Hepatic stellate cell (primary cell): ENCODE measurements at places on chromosomes 6 and 20.
A peak's percentile ranks its signal among the peaks of the same experiment; 100 is the strongest.

- DNase-seq = no peak
These were observed 5.4 kb downstream of the GLP1R start for GRCh38 chr6:39053854-39054576.

DNA sequence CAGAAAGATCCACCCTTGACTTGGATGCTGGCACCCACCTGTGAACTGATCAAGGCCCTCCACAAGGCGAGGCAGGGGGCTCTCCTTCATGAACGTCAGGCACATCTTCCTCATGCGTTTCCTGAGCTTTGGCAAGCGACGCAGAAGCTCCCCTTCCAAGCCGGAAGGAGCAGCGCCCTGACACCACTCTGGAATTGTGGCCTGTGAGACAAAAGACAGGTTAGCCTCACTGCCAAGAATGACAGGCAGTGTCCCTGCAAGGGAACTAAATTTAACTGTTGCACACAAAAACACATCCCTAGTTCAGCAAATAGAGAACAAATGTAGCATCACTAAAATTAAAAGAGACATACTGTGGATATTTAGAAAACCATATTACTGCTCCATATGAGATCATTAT lies 42.0 kb upstream of the LYRM2 start:
- no peak for DNase-seq

- DNase-seq = no peak
These were observed 25.1 kb upstream of the CCR6 start for GRCh38 chr6:167097770-167098169.

DNA sequence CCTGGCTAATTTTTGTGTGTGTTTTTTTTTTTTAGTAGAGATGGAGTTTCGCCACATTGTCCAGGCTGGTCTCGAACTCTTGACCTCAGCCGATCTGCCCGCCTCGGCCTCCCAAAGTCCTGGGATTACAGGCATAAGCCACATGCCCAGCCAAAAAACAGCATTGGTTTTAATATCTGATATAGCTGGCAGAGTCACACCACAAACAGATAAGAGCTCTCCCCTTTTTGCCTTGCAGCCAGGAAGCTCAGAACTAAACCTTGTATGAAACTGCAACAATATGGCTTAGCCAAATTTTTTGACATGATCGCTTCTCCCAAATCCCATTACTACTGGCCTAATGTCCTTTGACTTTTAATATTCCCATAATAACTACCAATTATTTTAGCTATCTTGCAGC lies 4.9 kb downstream of the ACOT8 start:
- DNase-seq = no peak

DNA sequence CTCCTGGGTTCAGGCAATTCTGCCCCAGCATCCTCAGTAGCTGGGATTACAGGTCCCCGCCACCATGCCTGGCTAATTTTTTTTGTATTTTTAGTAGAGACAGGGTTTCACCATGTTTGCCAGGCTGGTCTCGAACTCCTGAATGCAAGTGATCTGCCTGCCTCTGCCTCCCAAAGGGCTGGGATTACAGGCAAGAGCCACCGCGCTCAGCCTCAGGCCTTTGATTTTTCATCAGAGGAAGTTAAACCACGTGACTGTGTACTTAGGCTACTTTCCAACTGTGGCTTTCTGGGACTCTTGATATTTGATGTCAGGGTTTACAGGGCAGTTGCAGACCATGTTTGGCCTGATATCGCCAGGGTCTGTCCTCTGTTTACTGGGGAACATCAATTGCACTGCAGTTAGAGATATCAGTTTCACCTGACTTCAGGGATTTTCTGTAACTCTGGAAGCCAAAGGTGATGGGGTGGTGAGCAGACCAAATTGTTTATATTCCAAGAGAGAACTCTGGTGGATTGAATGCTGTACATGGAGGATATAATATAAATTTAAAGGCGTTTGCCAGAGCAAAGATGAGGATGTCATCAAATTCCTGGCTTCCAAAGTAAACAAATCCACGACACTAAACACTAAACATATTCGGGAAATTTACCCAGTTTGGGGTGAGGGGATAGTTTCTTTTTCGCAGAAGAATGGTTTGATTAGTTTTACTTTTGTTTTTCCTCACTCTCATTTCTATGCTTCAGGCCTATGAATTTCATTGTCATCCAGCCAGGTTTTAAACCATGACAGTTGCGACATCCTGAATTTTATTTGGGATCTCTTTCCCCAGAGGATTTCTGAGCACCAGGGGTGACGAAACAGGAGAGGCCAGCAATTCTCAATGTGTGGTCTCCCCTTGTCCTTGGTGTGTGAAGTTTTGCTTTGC lies 4.2 kb downstream of the PSMF1 start:
- DNase-seq = peak; percentile 15

DNA sequence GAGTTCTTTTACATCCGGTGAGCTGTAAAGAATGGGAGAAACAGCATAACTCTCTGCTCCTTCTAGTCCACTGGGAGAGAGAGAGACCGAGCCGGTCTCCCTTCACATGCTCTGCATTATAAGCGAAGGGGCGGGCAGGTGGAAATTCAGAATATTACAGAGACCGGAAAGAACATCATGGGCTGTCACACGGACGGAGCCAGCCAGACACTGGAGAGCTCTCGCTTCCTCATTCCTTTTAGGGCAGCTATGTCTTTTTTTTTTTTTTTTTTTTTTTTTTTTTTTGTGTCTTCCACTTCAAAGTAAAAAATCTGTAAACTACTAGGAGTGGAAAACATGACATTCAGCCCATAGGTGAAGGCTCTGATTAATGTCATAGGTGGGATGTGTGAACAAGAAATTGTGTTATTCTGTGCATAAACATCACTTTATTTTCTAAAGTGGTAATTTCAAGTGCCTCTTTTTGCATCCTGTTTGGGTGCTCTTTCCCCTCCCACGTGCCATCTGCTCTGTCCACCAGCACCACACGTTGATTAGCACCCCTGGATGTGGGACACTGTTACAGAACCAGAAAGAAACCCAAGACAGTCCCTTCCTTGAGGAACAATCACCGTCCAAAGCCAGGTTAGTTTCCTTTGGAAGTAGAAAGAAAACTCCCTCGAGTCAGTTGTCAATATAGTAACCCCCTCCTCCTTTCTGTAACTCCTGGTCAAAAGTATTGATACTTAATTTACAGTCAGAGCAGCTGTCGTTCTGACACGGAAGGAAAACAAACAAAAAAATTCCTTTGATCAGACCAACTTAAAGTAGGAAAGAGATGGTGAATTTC lies at the start of gene TAGAP:
TAGAP (minus strand) TSS at position 93 of the 829 bp plus-strand sequence. CDS start 845 bp downstream, outside the sequence.
- peak; percentile 19 for DNase-seq

GRCh38 chr6:30006170-30007131 lies 54.6 kb upstream of the POLR1H start:
- peak; percentile 31 for DNase-seq

DNA sequence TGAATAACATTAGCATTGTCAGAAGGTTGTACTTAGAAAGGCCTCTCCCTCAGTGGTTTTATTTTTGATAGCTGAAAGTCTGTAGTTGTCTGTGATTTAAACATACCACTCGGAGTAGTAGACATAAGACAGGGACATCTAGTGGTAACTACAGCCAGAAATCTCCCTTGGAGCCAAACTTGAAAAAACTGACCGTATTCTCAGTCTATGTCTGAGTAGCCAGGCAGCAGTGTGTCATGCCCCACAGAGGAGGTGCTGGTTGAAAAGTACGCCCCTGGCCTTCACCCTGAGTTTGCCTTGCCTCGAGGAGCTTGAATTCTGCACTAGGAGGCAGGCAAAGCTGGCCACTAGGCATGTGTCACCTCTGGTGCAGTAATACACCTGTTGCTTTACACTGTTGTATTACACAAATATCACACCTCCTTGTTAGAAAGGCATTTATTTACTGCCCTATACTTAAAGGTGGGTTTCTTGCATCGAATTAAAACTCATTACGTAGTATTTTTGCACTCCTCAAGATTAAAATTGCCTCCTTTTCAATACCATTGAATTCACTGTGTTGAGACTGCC lies 20.8 kb downstream of the ZBTB2 start:
- no peak for DNase-seq

DNA sequence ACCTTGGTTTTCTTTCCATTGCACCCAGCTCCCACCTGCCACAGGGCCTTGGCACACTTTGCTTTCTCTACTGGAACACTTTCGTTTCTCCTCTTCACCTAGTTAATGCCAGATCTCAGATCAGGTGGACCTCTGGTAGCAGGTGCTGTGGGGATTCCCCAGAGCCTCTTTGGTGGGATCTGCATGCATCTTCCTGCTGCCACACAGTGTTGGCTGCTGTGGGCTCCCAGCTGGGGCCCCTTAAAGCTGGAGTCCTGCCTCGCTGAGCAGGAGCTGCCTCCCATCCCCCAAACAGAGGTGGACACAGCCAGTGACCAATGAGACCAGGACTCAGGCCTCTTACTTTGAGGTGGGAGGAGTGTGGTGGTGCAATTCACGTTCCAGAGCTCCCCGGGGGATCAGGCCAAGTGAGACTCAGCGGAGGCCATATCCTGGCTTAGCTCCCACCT lies 28.4 kb downstream of the CEBPB start:
- DNase-seq = peak; percentile 74

DNA sequence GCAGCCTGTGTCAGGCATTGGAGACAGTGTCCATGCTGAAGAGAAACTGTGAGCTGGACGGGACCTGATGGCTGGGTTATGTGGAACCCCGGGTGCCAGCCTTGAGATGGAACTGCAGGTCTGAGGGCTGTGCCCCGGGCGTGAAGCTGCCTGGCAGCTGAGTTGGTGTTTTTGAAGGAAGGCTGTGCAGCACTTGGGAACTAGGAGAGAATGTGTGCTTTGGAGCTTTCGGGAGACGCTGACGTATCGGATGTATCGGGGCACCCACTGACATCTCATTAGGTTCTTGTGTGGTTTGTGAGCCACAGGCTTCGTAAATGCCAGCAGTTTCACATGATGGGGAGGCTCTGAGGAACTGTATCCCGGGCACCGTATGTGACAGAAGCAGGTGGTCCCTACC lies 2.2 kb downstream of the DLGAP4 start:
- no peak for DNase-seq

DNA sequence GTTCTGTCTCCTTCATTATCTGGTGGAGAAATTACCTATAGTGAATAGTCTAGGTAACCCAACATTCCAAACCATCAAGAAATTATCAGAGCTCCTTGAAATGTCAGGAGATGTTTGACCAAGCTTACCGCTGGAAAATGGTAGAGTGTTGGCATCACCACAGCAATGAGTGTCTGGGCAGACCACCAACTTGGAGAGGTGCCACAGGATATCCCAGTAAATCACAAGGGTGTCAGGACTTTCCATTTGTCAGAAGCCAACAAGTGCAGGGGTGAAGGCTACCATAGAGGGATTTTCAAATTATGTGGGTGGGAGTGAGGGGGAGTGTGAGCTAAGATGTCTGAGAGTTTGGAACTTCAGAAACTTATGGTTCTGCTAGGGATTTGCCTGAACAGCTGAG lies 73.2 kb downstream of the VGLL2 start:
- DNase-seq = no peak

- no peak for DNase-seq
These were observed 1047.8 kb downstream of the EPHA7 start for GRCh38 chr6:92371211-92372208.

DNA sequence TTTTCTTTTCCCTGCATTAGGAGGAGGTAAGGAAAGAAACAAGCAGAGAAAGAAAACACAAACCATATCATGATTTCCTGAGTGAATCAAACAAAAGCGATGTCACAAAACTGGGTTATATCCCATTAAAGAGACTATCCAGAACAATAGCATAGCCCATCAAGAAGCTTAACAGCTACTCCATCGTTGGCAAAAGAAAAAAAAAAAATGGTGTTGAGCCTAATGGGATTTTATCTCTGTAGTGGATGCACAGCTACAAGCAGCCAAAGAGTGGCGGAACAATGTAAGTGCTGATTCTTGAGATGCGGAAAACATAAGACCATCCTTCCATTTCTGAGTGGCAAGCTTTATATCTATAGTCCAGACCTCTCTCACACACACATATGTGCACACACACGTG lies 106.2 kb upstream of the NRSN1 start:
- no peak for DNase-seq

- no peak for DNase-seq
These were observed 48.1 kb downstream of the ERMARD start for GRCh38 chr6:169799474-169799926.

GRCh38 chr6:108927927-108928326 lies 79.7 kb downstream of the ARMC2 start:
- no peak for DNase-seq

GRCh38 chr6:42565823-42566613 lies 2.2 kb downstream of the UBR2 start:
- DNase-seq = no peak

GRCh38 chr20:14220986-14221385 lies 116.4 kb downstream of the FLRT3 start:
- DNase-seq = no peak

GRCh38 chr6:166997348-166997747 lies 1.8 kb upstream of the CEP43 start:
- no peak for DNase-seq

DNA sequence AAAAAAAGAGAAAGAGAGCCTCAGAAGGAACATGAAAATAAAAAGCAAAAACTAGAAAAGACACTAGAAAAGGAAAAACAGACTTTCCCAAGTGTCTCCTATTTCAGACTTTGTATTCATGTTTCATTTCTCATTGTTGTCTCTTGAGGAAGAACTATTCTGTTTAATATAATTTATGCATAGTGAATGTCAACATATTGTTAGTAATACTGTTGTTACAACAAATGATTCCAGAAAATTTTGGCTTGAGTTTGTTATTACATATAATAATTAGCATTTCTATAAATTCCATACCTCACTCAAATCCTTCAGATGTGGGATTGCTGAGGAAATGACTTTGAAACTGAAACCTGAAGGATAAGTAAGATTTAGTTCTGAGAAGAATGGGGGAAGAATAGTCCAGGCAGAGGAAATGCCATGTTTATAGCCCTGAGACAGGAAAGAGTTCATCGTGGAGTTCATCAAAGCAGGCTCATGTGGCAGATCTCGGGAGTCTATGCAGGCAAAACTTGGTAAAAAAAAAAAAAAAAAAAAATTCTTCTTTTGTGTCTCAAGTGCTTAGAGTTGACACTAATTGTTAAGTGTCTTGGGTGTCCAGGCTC lies 53.1 kb upstream of the EIF2S2 start:
- no peak for DNase-seq

GRCh38 chr6:13075141-13075845 lies 253.0 kb downstream of the TBC1D7 start:
- DNase-seq = no peak

GRCh38 chr20:62856931-62857619 lies 4.5 kb downstream of the TCFL5 start:
- no peak for DNase-seq

DNA sequence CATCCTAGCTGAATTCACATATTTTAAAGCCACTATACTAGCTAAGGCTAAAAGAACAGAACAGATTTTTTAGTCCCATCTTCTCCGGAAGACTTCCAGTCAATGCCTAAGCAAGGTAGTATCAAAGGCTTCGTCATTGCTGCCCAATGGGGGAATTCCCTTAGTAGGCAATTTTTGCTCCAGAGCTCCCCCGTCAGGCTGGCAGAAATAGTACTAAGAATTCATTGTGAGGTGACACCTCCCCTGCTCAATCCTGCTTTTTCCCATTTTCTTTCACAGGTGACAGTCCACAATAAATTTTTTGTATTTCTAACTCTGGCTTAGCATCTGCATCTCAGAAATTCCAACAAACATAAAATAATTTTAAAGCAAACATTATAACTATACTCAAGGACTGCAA lies 52.8 kb upstream of the SRSF6 start:
- no peak for DNase-seq
